ENCODE measurements at places on chromosomes 5 and 9. TPM values are rescaled to one million over a fixed set of nuclear protein-coding genes. Genes with fewer than 3 reads are reported as not detected.

The CEL gene
- 1.8 TPM for total RNA-seq

The SEMA6A gene
- total RNA-seq: 0.15 TPM

The UBE2B gene
- 98.9 TPM for total RNA-seq

The ACTBL2 gene
- not detected for total RNA-seq

The SPATA31A3 gene
- not detected for total RNA-seq

Measured in T-helper 1 cell treated with Interleukin-12 subunit alpha and Interleukin-12 subunit beta and Interleukin-4 antibody, amounts not matched to agents 30 ng/mL and 1 ng/mL, for 36 hours (primary cell).